ENCODE measurements at places on chromosomes 1 and 21. TPM values are rescaled to one million over a fixed set of nuclear protein-coding genes. Genes with fewer than 3 reads are reported as not detected.

The HOOK1 gene
- not detected for total RNA-seq

The PLXNA2 gene
- 6.7 TPM for total RNA-seq

The LCE1C gene
- not detected for total RNA-seq

The TRPM2 gene
- 11.1 TPM for total RNA-seq

The LMOD1 gene
- total RNA-seq, result not detected

The PRDM16 gene
- not detected for total RNA-seq

The PKP1 gene
- not detected for total RNA-seq

The CFHR2 gene
- total RNA-seq, result not detected

The TNFRSF8 gene
- 0.85 TPM for total RNA-seq

The BRDT gene
- total RNA-seq, result not detected

The GIPC2 gene
- not detected for total RNA-seq

The TTLL10 gene
- not detected for total RNA-seq

The KCNJ9 gene
- not detected for total RNA-seq

The IRF6 gene
- total RNA-seq, result 0.04 TPM

The CASZ1 gene
- 0.88 TPM for total RNA-seq

The MROH7 gene
- total RNA-seq, result not detected

The SH3BGR gene
- 13.8 TPM for total RNA-seq

The PHGDH gene
- total RNA-seq, result 515 TPM

The OR11L1 gene
- total RNA-seq, result not detected

The AMY1A gene
- total RNA-seq, result not detected

The METTL13 gene
- total RNA-seq, result 47.8 TPM

The CDC14A gene
- 6.3 TPM for total RNA-seq

The OR2L13 gene
- total RNA-seq, result not detected

The RYR2 gene
- 8.0 TPM for total RNA-seq

The MATN1 gene
- 0.45 TPM for total RNA-seq

The TTC24 gene
- not detected for total RNA-seq

The IVL gene
- total RNA-seq, result 0.08 TPM

The SYT11 gene
- 20.1 TPM for total RNA-seq

The OR2L2 gene
- total RNA-seq, result 0.29 TPM

The FCRL4 gene
- not detected for total RNA-seq

The PDC gene
- not detected for total RNA-seq

The KCND3 gene
- total RNA-seq, result 0.11 TPM

The ZBED6 gene
- total RNA-seq, result 12.3 TPM

The LHX4 gene
- 4.0 TPM for total RNA-seq

The INPP5B gene
- total RNA-seq, result 30.8 TPM

The LPAR3 gene
- 6.8 TPM for total RNA-seq

The UBL4B gene
- not detected for total RNA-seq

The GPR37L1 gene
- not detected for total RNA-seq

The HES4 gene
- total RNA-seq, result 63.6 TPM

The C1orf105 gene
- total RNA-seq, result not detected

The KCNK2 gene
- 0.50 TPM for total RNA-seq

The TCHH gene
- 0.38 TPM for total RNA-seq

The RXFP4 gene
- not detected for total RNA-seq

All from A375 (cell line).